SK-N-MC (cell line): ENCODE measurements at places on chromosomes 4 and X.

DNA sequence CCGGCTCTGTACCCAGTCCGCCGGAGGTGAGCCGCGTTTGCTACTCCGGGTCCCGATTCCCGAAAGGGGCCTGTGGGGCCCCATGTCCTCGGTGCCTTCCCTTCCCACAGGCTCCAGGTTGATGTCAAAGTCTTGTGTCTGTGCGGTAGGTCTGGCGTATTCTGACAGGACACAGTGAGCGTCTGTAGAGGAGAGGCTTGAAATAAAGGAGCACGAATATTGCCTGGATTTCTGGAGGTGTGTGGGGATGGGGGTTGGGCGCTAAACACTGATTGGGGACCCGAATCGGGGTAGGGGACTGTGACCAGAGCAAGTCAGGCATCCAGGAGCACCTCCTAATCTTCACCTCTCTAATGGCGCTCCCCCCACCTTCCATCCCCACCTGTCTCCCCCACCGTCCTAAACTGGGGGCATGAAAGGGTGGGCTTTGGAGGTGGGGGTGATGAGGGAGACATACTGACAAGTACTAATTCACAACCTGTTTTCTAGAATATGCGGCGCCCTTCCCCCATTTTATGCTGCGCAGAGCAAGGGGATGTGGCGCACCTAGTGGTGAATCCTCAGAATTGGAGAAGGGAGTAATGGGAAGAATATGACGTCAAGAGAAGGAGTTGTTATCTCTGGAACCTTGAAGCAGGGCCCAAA, 855 bp downstream of the GPRASP2 start:
- no peak for DNase-seq

DNA sequence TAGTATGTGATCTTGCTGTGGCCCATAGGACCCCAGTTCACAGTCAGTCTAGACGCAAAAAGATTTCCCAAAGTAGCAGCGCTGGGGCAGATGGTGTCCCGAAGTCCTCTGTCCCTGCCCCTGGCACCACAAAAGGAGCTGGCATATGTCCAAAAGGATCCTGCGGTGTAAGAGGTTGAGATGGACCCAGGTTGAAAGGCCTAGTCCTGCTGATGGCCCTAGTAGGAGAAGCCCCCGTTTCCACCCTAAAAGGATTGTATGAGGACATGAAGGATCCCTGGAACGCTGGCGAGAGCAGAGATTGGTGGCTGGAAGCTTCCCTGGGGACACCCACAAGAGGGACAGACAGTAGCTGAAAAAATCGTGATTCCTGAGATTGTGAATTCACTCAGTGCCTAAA, 58.0 kb upstream of the DCAF8L1 start:
- no peak for DNase-seq

DNA sequence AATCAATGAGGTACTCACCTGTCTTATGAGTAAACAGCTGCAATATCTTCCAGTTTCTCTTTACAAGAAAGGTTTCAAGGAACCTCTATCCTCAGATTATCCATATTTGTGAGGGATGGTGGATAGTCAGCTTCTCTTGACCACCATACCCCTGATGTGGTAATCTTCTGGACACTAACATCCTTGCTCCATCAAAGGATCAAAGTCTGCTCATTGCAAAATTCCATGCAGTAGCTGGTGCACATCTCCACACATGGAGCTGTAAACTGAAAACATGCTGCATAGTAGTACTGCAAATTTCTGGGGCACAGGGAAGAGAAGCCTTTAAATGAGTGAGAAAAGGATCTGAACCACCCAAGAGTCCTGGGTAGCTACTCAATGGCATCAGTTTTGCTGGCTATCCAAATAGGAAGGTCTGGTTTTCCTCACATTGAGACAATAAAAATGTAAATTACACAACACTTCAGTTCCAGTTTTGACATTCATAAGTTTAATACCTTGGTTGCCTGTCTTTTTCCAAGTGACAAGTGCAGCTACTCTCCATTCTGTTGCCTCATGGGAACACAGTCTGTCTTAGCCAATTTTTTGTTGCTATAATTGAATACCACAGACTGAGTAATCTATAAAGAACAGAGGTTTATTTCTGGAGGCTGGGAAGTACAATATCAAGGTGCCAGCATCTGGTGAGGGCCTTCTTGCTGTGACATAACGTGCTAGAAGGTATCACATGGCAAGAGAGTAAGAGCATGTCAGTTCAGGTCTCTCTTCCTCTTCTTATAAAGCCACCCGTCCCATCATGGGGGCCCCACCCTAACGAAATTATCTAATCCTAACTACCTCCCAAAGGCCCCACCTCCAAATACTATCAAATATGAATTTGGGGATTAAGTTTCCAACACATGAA, 34.4 kb upstream of the ARHGEF6 start:
- DNase-seq, result no peak

GRCh38 chrX:120238933-120239332, 11.7 kb upstream of the ZBTB33 start:
- DNase-seq, result no peak

- no peak for DNase-seq
Measured at GRCh38 chr4:147847751-147848590, 116.1 kb downstream of the ARHGAP10 start.

GRCh38 chr4:26402458-26402857, 81.6 kb downstream of the RBPJ start:
- DNase-seq, result no peak

- DNase-seq, result no peak
Measured at GRCh38 chr4:15668566-15669435, 12.8 kb upstream of the FAM200B start.

DNA sequence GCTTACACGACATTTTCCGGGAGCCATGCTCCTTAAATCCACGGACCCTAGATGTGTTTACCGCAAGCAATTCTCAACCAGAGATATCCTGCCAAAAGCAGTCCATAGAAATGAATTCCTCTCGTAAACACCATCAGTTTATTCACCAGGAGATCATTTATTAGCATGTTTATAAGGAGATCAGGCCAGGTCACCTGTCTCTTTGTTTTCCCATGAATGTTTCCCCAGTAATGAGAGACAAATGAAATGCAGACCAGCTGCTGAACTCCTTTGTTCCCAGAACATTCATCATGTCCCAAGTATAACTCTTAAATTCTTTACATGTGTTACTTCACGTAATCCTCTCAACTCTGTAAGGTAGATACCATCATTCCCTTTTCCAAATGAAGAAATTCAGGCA, 137.1 kb downstream of the DDX53 start:
- DNase-seq, result no peak

DNA sequence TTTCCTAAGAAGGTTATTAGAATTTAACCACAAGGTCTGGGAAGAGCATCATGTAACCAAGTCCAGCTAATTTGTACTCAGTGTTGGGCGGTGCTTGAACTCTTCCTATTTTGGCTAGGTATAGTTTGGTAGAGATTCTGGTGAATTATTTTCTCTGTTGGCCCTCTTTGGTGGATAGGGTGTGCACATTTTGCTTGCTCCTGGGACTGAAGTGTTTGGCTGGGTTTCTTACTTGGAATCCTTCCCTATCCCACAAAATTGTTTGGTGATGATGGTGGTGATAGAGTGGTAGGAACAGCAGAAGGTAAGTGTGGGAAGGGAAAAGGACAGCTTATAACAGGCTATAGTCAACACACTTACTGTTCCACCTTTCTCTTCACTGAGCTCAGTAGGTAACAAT, 194.8 kb upstream of the GPC4 start:
- no peak for DNase-seq

GRCh38 chr4:112513971-112514646, 1.9 kb downstream of the NEUROG2 start:
- DNase-seq, result no peak

DNA sequence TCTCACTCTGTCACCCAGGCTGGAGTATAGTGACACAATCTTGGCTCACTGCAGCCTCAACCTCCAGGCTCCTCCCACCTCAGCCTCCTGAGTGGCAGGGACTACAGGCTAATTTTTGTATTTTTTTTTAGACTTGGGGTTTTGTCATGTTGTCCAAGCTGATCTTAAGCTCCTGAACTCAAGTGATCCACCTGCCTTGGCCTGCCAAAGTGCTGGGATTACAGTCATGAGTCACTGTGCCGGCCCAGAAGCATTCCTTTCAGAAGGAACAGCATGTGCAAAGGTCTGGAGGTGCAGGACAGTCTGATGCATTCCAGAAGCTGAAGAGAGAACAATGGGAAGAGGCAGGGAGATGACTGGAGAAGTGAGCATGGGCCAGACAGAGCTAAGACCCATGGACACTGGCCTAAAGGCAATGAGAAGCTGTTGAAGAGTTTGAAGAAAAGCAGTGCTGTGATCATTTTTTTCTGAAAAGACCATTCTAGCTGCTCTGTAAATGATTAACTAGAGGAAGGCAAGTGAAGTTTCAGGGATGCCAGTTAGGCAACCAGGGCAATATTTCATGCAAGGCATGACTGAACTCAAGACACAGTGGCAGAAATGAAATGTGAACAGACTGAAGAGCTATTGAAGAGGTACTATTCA, 43.2 kb downstream of the MANBA start:
- no peak for DNase-seq

- DNase-seq, result no peak
Measured at GRCh38 chr4:52657618-52658501, 1.2 kb downstream of the USP46 start.

DNA sequence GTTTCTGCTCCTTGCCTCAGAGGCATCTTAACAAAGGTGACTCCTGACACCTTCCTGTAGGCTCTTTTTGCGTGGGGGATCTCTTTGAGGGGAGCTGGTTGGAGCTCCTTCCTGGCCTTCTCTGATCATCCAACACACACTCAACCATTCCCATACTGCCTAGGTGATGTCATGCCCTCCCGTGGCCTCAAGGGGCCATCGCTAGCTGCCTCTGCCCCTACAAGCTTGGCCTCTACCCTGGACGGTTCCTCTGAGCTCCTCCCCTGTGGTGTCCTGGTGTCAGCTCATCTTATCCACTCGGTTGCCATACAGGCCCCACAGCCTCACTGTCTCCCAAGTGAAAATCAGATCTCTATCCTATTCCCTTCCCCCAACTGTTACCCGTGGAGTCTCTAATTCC, 13.7 kb upstream of the ZNF185 start:
- no peak for DNase-seq

GRCh38 chrX:3582451-3582850, 131.0 kb downstream of the PRKX start:
- DNase-seq, result no peak

- DNase-seq, result no peak
Measured at GRCh38 chr4:37948542-37948941, 11.7 kb upstream of the PTTG2 start.

DNA sequence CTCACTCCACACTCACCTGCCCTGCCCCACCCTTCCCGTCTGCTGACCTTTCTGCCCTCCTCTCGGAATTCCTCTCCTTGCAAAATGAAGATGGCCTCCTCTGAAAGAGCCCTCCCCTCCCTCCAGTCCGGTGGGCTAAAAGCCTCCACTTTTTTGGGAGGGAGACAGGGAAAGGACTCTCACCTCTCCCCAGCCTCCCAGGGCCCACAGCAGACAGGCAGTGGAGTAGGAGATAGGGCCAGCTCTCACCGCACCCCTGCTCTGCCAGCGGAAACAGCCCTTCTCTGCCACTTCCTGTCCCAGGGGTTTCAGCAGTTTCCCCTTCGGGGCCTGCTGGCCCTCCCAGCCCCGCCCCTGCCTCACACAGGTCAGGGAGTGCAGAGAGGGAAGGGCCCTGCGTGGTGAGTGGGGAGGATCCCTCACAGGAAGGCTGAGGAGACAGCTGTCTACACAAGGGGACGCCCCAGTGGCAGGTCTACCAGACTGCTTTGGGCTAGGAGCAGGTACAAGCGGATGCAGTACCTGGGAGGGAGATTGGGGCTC, 18.2 kb downstream of the ELF4 start:
- no peak for DNase-seq

DNA sequence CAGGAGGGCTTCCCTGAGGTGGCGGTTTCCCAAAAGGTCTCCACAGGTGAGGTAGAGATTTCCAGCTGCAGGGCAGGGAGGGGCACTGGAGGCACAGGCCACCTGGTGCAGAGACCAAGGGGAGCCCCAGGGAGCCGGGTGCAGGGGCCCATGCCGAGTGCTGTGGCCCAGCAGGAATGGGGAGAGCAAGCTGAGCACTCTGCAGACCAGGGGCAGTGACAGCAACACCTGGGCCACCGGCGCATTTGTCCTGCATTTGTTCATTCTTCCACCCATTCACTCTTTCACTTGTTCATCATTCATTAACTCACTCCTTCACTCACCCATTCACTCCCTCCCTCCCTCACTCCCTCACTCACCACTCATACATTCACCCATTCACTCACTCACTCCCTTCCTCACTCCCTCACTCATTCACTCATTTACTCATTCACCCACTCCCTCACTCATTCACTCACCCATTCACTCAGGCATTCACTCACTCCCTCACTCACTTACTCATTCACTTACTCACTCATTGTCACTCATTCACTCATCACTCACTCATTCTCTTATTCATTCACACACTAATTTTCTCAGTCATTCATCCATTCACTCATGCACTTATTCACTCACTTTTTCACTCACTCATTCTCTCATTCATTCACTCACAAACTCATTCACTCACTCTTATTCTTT, 16.3 kb downstream of the CPZ start:
- no peak for DNase-seq

DNA sequence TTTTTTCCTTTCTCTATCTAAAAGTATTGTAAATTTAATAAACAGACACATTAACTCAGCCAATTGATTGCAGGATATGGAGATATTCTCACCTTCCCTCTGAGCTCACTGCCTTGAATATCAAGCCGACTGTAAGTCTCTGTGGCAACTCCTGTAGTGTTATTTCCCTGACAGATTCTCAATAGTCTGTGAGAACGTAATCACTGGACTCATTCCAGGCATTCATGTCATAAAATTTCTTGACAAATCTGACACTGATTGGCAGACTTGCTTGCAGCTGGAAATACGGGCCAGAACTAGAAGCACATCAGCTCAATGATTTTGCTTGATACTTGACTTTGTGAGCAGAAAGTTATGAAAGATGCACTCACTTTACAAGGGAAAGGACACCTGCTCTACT, 29.6 kb downstream of the FAM47B start:
- DNase-seq, result no peak

DNA sequence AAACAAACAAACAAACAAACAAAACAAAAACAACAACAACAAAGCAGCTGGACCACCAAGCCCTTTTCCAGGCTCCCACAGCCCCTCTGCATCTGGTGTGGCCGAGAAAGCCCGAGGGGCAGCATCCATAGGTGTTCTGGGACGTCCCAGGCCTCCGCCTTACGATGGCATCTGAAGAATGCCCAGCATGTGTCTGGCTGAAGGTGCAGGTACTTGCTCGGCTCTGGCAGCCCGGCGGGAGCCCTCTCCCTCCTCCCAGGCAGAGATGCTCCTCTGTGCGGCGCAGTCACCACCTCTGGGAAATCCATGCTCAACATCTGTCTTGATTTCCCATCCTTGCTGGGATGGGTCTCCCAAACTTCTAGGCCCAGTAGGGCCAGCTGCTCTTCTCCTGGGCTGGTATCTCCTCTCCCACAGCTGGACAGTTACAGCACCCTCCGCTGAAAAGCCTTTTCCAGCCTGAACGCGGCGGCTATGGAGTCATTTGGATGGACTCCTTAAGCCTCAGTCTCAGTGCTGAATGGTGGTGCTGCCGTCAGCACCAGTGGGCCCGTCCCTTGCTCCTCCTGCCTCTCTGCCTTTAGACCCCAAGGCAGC, 4.3 kb downstream of the PSAPL1 start:
- DNase-seq, result no peak

- DNase-seq, result no peak
Measured at GRCh38 chrX:3951859-3952258, 238.4 kb upstream of the PRKX start.
